Stimulated activated CD8-positive, alpha-beta memory T cell treated with anti-CD3 and anti-CD28 coated beads, Interleukin-7, amount 100 ng/mL, for 1 hour (primary cell): ENCODE measurements at places on chromosomes 11 and 22.

- DNase-seq = no peak
Measured at GRCh38 chr22:28146401-28147314, 227.6 kb upstream of the PITPNB start.

GRCh38 chr11:8809241-8809938 is 101.6 kb upstream of the AKIP1 start:
- no peak for DNase-seq

DNA sequence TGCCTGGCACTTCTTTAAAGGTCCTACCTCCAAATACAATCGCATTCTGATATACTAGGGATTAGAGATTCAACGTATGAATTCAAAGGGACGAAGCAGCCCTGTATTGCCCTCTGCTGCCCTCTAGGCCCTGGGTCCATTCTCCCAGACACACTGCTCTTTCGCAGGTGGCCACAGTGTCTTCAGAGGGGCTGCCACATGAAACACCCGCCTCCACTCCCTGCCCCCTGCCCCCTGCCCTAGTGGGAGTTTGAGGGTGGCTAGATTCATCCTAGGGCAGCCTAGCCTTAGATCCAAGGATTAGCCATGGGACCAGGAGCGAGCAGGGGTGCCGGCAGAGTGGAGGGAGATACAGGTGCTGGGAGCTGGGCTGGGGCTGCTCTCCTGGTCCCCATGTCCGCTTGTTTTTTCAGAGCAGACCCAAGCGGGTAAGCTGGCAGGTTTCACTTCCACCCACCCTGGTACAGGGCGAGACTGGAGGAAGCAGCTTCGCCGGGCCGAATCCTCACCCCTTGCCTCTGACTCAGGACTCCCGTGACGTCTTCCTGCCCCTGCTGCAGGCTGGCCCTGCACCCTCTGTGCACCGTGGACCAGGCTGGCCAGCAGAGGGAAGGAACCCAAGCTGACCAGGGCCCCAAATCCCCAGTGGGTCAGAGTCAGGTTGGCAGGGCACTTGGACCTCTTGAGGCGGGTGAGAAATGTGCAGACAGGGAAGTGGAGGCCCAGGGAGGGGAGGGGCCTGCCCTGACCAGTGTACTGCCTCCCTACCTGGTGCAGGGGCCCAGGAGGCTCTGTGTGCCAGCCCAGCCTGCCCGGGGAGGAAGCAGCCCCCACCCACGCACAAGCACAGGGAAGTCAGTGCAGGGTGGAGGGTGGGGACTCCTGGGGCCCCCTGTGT is 28.4 kb upstream of the HMOX1 start:
- no peak for DNase-seq

DNA sequence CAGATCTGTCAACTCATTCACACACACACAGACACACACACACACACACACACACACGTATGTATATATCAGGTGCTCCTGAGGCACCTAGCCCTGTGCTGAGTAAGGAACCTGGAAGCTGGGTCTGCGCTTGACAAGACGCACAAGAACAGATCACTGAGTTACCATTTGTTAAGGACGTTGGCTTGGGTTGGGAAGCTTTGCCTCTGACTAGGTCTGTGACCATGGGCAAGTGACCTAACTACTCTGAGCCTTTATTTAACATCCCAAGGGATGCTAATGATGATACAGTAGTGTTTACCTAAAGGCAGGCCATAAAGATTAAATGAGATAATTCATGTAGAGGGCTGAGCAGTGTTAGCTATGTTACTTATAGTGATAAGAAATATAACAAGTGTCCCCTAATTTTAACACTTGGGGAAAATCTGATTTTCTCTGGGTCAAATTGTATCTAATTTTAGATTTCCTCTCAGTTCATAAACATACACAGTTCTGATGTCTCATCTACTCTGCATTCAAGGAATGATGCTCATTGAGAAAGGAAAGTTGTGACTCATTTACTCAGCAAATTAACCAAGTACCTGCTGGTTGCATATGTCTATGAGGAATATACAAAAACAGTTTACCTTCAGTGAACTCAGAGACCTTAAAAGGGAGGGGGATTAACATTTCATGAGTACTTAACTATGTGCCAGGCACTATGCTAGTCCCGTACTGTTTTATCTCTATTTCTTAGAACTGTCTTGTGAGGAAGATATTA is 13.6 kb downstream of the RNF185 start:
- DNase-seq = no peak

DNA sequence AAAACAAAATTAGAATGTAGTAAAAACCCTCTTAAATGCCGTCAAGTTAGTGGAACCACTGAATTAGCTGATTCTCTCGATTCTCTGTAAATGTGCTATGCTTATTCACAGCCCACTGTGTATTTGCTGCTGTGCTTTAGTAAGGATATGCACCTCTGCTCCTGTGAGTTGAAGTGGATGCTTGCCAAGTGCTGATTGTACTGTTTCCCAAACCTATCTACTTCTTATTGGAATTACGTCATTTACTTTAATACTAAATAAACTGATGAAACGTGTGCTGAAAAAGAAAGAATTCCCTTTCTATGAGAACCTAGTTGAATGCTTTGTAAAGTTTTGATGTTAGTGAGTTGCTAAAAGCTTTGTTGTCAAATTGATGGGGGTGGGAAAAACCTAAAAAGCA is 158.4 kb downstream of the LRRC4C start:
- no peak for DNase-seq

DNA sequence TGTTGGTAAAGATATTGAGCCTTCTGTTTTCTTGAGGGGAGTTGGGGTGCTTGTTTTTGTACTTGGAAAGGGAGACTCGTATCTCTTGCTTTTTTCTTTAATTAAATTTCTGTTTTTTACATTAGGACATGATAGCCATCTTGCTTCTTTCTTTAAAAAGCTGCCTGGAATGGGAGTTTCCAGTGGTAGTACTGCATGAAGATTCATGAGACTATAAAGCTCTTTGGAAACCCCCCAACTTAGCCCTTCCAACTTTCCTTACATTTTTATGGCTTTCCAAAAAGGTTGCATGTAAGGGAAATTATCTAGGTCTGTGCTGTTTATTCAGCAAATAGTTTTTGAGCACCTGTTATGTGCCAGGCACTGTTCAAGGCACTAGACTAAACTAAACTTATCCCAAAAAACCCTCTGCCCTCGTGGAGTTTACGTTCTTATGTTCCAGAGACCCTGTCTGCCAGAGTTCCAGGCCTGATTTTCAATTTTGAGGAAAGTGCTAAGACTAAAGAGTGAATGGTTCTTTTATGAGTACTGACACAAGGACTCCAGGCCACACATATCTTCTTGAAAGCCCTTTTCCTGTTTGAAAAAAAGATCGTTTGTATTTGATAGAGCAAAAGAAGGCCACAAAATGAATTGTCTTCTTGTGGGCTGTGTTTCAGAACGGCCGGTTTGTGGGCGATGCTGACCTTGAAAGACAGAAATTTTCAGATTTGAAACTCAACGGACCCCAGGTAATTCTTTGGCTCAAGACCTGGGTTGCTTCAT is 31.9 kb downstream of the CTNND1 start:
- no peak for DNase-seq

- DNase-seq = no peak
Measured at GRCh38 chr11:86592047-86592591, 80.3 kb downstream of the ME3 start.

GRCh38 chr22:38346506-38346905 is 29.3 kb upstream of the CSNK1E start:
- no peak for DNase-seq

GRCh38 chr11:324156-324555 is 3.5 kb upstream of the IFITM3 start:
- no peak for DNase-seq

GRCh38 chr11:97060184-97060583 is 670.4 kb downstream of the JRKL start:
- DNase-seq = no peak

GRCh38 chr22:29914165-29914564 is 31.2 kb downstream of the MTMR3 start:
- DNase-seq = no peak

- no peak for DNase-seq
Measured at GRCh38 chr11:102751673-102752072, 26.9 kb upstream of the MMP8 start.

GRCh38 chr11:29087200-29087812 is 929.5 kb downstream of the KCNA4 start:
- no peak for DNase-seq

GRCh38 chr11:69295995-69296889 is 2.3 kb downstream of the MYEOV start:
- no peak for DNase-seq

- DNase-seq = no peak
Measured at GRCh38 chr11:117633186-117633754, 163.7 kb downstream of the DSCAML1 start.

DNA sequence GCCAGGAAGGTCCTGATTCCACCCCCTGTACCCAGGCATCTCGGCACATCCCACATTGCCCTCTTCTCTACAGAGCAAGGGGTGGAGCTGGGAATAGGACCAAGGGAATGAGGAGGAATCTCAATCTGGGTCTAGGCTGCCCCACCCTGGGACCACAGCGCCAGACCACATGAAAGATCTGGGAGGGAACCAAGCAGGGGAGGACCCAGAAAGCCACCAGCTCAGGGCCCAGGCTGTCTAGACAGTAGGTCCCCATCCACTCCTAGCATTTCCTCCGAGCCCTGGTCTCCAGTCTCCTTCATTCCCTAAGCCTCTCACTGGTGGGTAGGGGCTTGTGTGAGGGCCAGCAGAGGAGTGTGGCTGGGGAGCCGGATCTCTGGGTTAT is 11.6 kb downstream of the PHLDB1 start:
- DNase-seq = no peak

GRCh38 chr11:85759915-85760314 is 51.0 kb downstream of the SYTL2 start:
- no peak for DNase-seq

GRCh38 chr11:11113626-11114025 is 239.4 kb downstream of the CSNK2A3 start:
- DNase-seq = no peak

DNA sequence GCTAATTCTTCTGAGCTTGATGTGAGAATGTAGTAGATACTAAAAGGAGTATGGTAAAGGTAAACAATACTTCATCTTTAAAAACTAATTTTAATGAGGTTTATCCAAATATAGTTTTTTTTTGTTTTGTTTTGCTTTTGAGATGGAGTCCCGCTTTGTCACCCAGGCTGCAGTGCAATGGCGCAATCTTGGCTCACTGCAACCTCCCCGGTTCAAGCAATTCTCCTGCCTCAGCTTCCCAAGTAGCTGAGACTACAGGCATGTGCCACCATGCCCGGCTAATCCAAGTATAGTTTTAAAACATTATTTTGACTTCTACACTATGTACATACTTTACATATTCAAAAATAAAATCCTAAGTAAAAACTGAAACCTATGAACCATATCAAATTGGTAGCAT is 4.1 kb downstream of the ZBTB44 start:
- DNase-seq = no peak

DNA sequence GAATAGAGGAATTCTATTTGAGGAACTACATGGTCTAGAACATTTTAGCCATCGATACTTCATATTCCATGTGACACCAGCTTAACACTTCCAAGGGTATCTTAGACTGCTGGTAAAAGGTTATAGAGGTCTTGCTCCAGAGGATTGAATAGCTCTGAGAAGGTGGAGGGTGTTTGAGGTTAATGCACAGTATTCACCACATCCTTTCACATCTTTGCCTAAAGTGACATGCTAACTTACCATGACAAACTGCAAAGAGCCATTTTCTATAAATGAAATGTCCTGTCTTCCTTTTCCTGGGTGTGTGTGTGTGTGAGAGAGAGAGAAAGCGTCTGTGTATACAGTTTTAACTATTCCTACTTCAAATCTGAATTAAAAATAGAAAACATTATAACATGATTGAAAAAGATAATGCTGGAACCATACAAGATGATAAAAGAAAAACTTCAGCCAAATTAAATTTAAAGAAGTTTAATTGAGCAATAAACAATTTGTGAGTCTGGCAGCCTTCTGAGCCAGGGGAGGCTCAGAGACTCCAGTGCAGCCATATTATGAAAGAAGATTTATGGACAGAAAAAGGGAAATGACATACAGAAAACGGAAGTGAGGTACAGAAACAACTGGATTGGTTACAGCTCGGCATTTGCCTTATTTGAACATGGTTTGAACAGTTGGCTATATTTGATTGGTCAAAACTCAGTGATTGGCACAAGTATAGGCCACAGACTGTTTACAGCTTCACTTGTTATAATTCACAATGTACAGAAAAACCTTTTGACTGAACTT is 320.9 kb upstream of the CCDC179 start:
- DNase-seq = no peak

DNA sequence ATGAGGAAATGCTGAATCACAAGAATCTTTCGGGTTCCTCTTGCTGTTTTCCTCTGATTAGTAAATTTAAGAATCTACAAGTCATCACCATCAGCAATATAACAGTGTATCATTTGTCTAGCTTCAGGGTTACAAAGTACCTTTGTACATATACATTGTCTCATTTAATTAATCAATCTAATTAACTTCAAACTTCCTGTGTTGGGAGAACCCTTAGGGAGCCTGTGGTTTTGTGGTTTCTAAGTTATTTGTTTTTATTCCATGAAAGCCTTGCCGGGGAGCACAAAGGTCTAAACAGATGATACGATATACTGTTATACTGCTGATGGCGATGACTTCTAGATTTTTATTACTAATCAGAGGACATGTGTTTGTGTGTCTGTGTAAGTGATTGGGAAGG is 41.0 kb downstream of the TIMP3 start:
- no peak for DNase-seq

DNA sequence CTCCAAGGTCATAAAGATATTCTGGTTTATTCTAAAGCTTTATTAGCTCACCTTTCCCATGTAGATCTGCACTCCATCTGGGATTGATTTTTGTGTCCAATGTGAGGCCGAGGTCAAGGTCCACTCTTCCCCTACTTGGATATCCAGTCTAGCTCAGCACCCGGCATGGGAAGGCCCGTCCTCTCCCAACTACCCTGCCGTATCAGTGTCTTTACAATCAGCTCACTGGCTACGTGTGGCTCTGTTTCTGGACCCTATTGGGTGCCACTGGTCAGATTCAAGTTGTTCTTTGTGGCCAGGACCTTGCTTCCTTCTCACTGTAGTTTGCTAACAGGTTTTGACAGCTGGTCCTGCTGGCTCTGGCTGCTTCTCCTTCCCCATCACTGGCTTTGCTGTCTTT is 30.9 kb downstream of the KCNQ1OT1 start:
- DNase-seq = no peak

DNA sequence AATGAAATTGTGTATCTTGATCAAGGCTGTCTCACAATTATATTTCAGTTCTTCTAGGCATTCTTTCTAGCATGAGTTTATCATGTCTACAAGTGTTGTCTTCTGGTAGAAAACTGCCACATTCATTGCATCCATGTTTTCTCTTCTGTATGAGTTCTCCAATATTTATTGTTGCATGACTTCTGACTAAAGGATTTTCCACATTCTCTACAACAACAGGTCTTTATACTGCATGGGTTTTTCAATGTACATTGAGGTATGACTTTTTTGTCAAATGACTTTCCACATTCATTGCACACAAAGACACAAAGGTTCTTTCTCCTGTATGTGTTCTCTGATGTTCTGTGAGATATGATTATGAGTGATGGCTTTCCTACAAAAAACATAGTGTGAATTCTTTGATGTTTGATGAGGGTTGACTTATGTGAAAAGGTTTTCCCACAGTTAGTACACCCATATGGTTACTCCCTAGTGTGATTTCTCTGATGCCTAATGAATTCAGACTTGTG is 890.6 kb upstream of the CNTN5 start:
- DNase-seq = no peak
